SK-N-SH treated with all-trans-retinoic acid at 6 μM for 48 hours (cell line): ENCODE measurements at places on chromosomes 16 and 17.
A peak's percentile ranks its signal among the peaks of the same experiment; 100 is the strongest.

- no peak for ATAC-seq
Observed at GRCh38 chr17:2058586-2059546, 4.0 kb downstream of the HIC1 start.

- ATAC-seq, result no peak
Observed at GRCh38 chr16:57986196-57986595, 14.3 kb downstream of the ZNF319 start.

- ATAC-seq, result no peak
Observed at GRCh38 chr17:63250830-63251229, 195.3 kb downstream of the CYB561 start.

DNA sequence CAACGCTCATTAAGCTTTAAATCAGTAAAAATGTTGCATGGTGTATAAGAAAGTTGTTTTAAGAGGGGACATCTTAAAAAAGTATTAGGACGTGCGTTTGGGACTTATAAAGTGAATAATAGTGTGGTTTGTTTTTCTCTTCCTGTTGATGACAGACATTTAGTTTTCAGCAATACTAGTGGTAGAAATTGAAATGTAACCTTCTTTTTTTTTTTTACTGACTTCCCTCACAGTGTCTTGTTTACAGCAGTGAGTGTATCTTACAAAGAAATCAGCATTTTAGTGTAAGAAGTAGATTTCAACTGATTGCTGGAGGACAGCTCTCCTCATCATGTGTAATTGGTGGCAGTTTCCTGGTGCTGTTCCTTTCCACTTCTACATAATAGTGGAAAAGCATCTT is 39.6 kb downstream of the CYLD start:
- ATAC-seq, result no peak

DNA sequence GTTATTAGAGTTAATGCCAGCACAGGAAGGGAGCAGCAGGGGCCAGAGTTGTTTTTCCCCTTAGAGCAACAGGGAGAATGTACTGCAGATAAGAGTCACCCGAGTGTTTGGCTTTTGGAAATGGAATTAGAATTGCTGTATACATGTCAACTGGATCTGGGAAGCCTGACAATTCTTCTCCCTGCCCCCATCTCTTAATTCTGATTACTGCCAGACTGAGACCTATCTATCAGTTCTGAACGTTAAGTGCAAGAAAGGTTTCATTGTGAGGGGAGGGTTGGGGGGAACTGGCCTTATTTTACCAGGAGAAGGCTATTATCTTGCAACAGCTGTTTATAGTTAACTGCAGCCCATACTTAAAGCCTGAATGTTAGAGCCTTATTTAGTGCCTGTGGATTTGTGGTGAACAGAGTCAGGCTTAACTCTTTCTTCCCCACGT is 424.5 kb upstream of the CDH11 start:
- peak; percentile 79 for ATAC-seq

GRCh38 chr17:16215002-16215272 is 397 bp downstream of the NCOR1 start:
- ATAC-seq, result peak; percentile 72

DNA sequence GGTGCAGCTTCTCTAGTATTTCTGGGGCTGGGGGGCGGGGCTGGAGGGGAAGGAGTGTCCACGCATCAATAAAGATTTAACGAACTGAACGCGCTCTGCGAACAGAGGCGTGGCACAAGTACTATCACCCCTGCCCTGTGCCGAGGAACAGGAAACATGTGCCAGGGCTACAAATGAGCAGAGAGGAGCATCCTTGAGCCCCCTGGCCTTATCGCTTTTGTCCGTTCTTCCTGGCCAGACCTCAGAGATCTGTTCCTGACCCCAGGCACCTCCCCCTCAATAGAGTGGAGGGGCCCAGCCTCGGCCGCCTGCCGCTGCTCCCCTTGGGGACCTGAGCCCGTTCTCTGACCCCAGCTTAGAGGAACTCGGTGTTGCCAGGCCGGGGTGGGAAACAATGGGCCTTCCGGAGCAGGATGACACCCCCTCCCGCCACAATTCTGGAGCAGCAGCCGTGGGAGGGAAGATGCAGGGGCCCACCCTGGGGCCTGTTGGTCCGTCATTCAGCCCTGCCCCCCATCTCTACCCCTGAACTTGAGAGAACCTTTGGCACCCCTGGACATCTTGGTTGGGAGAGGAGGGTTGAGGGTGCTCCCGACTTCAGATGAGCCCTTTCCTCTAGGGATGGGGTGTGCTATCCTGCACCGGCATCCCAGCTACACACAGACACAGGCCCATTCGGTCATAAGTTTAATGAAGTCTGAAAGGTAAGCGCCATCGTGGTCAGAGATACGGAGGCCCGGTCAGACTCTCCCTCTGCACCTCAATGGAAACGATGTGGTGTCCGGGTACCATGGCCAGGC is 1.1 kb downstream of the NAA38 start:
- no peak for ATAC-seq

GRCh38 chr17:82812601-82813000 is 27.2 kb downstream of the ZNF750 start:
- ATAC-seq, result no peak

- ATAC-seq, result no peak
Observed at GRCh38 chr16:349211-349610, 3.3 kb downstream of the AXIN1 start.

DNA sequence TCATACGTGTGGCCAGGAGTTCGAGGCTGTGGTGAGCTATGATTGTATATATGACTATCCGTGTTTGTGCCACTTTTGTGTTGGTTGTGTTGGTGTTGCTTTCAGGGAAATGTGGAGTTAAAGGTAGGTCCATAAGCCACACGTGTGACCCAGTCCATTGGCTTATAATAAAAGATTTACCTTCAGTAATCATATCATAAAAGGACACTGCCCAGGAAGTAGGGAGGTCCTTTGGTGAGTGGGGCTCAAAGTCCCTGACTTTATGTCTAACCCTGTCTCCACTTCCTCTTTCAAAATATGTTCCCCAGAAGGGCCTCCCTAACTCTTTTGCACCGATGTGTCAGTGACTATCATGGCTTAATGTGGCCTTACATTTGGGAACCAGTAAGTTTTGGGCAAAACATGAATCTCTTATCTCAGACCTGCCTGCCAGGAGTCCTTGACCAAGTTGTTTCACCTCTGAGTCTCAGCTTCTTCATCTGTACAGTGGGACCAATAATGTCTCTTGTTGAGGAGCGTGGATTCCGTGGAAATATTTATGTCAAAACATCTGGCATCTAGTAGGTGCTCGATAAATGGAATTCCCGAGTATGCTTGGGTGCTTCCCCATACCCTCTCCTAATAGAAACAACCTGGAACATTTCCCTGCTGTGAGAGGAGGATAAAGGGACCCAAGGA is 4.8 kb downstream of the TNP2 start:
- ATAC-seq, result no peak

GRCh38 chr16:5604770-5605169 is 507.2 kb upstream of the EEF2KMT start:
- ATAC-seq, result no peak

DNA sequence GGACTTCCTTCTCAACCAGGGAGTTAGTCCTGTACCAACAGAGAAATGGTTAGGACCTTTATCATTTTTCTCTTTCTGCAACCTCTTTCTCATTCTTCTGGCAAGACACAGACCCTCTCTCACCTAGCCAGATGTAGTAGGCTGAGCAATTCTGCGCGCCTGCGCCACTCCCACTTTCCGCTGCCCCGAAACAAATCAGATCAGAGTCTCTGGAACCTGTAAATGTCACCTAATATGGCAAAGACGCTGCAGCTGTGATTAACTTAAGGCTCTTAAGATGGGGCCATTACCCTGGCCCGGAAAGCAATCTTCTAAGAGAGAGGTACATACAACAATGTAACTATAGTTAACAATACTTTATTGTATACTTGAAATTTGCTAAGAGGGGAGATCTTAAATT is 94.3 kb upstream of the ASIC2 start:
- ATAC-seq, result no peak

GRCh38 chr16:68075980-68076379 is 9.2 kb upstream of the NFATC3 start:
- no peak for ATAC-seq

- ATAC-seq, result peak; percentile 92
Observed at GRCh38 chr16:88686439-88687253, at the start of gene SNAI3. TSS of gene SNAI3 (minus strand) at chr16:88686507. CDS start at chr16:88686406, 101 bp downstream.

GRCh38 chr16:52914428-52914827 is 138.3 kb downstream of the CHD9NB start:
- ATAC-seq, result no peak

- ATAC-seq, result no peak; the same call in 2 of the 3 replicates
Observed at GRCh38 chr17:44536090-44536953, 21.0 kb upstream of the FZD2 start.

DNA sequence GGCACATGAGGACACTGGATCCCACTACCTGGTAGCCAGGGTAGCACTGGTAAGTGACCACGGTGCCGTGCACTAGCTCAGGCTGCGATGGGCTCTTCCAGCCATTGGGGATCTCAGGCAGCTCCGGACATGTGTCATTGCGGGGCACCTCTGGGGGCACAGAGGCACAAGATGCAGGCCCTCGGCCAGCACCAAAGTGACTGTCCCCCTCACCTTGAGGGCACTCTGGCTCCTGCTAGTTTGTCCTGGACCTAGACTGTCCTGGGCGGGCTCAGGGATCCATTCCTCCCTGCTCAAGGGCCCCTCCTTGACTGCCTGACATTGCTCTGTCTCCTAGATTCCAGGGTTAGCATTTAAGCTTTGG is 6.7 kb upstream of the PHF12 start:
- no peak for ATAC-seq

DNA sequence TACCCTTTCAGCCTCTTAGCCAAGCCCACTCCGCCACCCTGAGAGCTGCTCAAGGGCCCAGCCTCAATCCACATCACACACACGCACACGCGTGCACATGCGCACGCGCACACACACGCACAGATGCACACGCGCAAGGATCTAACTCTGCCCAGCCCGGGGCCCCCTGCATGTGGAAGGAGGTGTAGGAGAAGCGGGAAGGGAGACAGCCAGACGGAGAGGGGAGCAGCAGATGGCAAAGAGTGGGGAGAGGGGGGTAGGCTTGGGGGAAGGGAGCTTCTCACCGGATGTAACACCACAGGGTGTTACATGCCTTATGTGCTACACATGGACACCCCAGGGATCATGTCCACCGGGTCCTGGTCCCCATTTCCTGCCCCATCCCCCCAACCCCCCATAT is 15.3 kb downstream of the DLG4 start:
- ATAC-seq, result no peak

- no peak; the same call in 2 of the 3 replicates for ATAC-seq
Observed at GRCh38 chr16:89402962-89403361, 87.4 kb downstream of the ANKRD11 start.

- ATAC-seq, result no peak
Observed at GRCh38 chr16:78957317-78958100, 643.0 kb downstream of the MAF start.

DNA sequence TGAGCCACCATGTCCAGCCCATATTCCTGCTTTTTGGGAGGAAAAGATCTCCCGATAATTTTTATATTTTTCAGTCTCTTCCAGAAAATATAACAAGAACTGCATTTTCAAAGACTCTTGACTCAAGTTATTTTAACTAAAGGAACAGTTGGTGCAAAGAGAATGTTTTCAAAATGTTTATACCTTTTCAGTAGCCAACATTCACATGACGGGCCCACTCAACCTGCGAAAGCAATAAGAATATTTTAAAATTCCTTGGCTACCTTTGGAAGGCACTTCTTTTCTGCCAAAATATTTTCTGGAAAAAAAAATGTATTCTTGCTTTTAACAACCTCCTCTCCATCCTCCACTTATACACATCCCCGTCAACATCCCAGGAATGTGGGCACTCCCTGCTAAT is 140.3 kb downstream of the ZNF18 start:
- ATAC-seq, result no peak

GRCh38 chr17:69346766-69347165 is 19.8 kb upstream of the ABCA5 start:
- no peak for ATAC-seq

GRCh38 chr17:17929655-17930380 is 42.4 kb downstream of the TOM1L2 start:
- peak; percentile 14; the same call in 1 of the 3 replicates for ATAC-seq

- ATAC-seq, result no peak
Observed at GRCh38 chr17:80631142-80632045, 86.8 kb downstream of the RPTOR start.

- no peak for ATAC-seq
Observed at GRCh38 chr16:84105948-84106740, 10.6 kb downstream of the MBTPS1 start.

DNA sequence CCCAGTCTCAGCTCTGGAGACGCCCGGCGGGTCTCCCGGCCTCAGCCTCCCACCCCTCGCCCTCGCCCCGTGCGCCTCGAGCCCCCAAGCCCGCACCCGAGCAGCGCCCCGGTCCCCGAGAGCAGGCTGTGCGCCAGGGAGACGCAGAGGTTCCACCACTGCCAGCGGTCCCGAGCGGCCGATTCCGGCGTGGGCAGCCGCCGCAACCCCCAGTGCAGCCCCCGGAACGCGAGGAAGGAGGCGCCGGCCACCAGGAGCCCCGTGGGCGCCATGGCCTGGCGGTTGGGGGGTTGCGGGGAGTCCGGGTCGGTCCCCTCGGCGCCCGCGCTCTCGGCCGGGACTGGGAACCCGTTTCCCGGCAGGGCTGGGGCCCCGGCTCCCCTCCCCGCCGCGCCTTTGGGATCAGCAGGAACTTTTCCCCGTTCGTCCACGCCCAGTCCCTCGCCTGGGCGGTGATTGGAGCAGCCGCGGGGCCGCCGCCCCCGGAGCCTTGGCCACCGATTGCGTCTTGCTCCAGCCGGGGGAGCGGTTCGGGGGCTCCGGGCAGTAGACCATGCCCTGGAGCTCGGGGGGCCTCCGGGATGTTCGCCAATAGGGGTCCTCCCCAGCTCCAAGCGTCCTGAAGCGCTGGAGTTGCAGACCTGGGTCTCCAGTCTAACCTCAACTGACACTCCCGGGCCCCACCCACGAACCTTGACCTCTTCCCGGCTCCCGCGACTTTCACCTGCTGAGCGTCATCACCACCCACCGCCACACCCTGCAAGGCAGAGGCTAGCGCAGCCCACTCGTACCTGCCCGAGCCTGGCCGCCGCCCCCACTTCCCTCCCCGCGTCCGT is at the start of gene TLCD2:
Gene TLCD2 (minus strand): TSS at position 407 of the 836 bp plus-strand sequence. CDS start 135 bp downstream, at position 272.
- ATAC-seq, result peak; percentile 66

DNA sequence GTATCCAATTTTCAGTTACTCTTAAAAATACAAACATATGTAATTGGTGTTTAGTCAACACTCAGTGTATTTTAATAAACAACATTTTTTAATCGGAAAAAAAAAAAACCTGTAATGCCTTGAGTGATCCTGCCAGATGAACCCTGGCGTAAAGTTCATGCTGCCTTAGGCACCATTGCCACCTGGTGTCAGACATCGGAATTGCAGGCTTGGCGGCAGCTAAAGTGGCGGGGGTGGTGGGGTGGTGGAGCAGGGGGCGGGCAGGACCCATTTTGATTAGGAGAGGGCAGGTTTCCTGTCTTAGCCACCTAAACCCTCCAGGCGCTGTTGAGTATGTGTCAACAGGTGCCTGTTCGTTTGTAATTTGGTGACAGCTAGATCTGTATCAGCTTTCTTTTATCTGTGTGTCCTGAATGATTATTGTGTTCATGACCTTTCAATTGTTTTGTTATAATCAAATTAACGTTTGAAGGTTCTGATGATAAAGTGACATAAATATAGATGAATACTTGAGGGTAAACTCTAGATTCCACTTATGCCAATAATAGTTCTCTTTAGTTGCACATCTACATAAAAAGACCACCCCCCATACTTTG is 588.7 kb downstream of the CDH13 start:
- no peak for ATAC-seq
